H4 (cell line): ENCODE measurements at places on chromosomes 11 and 22. TPM values are rescaled to one million over a fixed set of nuclear protein-coding genes. Genes with fewer than 3 reads are reported as not detected.

The LDLRAD3 gene
- total RNA-seq: 5.3 and 8.1 TPM in 2 replicates

The THY1 gene
- 191 and 193 TPM in 2 replicates for total RNA-seq

The MIOX gene
- total RNA-seq: not detected in 2 replicates

The CERK gene
- total RNA-seq: 16.9 and 19.6 TPM in 2 replicates

The KRTAP5-2 gene
- not detected in 2 replicates for total RNA-seq

The SRSF8 gene
- 8.0 and 24.2 TPM in 2 replicates for total RNA-seq

The PATE2 gene
- total RNA-seq: not detected in 2 replicates

The FGF3 gene
- total RNA-seq: not detected in 2 replicates

The RIC3 gene
- total RNA-seq: 0.80 and 1.1 TPM in 2 replicates

The PLCB3 gene
- 10.8 and 12.6 TPM in 2 replicates for total RNA-seq

The APOL6 gene
- 13.6 and 14.9 TPM in 2 replicates for total RNA-seq

The PATE4 gene
- not detected in 2 replicates for total RNA-seq

The TMEM191C gene
- 0.25 TPM in 1 of 2 replicates, not detected in the other for total RNA-seq

The OR4X2 gene
- not detected in 2 replicates for total RNA-seq

The OR51B4 gene
- 1.1 and 6.9 TPM in 2 replicates for total RNA-seq

The OR10D3 gene
- not detected in 2 replicates for total RNA-seq

The KRTAP5-11 gene
- total RNA-seq: not detected in 2 replicates

The RTCB gene
- 93.7 and 110 TPM in 2 replicates for total RNA-seq

The PATZ1 gene
- total RNA-seq: 4.7 and 7.2 TPM in 2 replicates

The UBQLNL gene
- total RNA-seq: not detected in 2 replicates

The APOBEC3A gene
- not detected in 2 replicates for total RNA-seq

The OR5B21 gene
- total RNA-seq: not detected in 2 replicates

The TANGO2 gene
- 20.6 and 29.3 TPM in 2 replicates for total RNA-seq

The GLB1L3 gene
- 1.6 and 1.7 TPM in 2 replicates for total RNA-seq

The KCNJ4 gene
- 0.60 and 1.1 TPM in 2 replicates for total RNA-seq

The WT1 gene
- total RNA-seq: not detected in 2 replicates

The C1QTNF4 gene
- total RNA-seq: not detected in 2 replicates

The MMP12 gene
- 0.41 and 1.5 TPM in 2 replicates for total RNA-seq

The OR4A16 gene
- total RNA-seq: 0.68 TPM in 1 of 2 replicates, not detected in the other

The MFRP gene
- total RNA-seq: not detected in 2 replicates

The CASP4 gene
- total RNA-seq: 264 and 319 TPM in 2 replicates

The POLA2 gene
- 33.0 and 40.9 TPM in 2 replicates for total RNA-seq

The TSGA10IP gene
- total RNA-seq: not detected in 2 replicates

The DCHS1 gene
- 0.08 and 0.19 TPM in 2 replicates for total RNA-seq

The MYRF gene
- 1.0 and 1.2 TPM in 2 replicates for total RNA-seq

The MGAT3 gene
- total RNA-seq: 0.80 and 1.1 TPM in 2 replicates

The ELFN2 gene
- total RNA-seq: 0.29 and 0.41 TPM in 2 replicates

The TNNT3 gene
- total RNA-seq: not detected in 2 replicates

The SOX6 gene
- total RNA-seq: 6.4 and 16.6 TPM in 2 replicates

The OSBPL5 gene
- 9.2 and 12.7 TPM in 2 replicates for total RNA-seq

The SLC22A12 gene
- total RNA-seq: not detected in 2 replicates

The POU2AF2 gene
- total RNA-seq: not detected in 2 replicates

The IL18 gene
- 10.3 and 19.9 TPM in 2 replicates for total RNA-seq

The ARHGEF17 gene
- total RNA-seq: 3.3 and 3.9 TPM in 2 replicates
